NT2/D1 (cell line): ENCODE measurements at places on chromosomes 6 and 20.

DNA sequence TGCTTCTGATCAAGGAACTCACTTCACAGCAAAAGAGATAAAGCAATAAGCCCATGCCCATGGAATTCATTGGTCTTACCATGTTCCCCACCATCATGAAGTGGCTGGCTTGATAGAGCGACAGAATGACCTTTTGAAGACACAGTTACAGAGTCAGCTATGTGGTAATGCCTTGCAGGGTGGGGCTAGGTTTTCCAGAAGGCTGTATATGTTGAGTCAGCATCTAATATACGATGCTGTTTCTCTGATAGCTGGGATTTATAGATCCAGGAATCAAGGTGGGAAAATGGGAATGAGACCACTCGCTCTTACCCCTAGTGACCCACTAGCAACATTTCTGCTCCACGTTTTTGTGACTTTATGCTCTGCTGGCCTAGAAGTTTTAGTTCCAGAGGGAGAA is 220.7 kb upstream of the RSPO3 start:
- no peak for DNase-seq

DNA sequence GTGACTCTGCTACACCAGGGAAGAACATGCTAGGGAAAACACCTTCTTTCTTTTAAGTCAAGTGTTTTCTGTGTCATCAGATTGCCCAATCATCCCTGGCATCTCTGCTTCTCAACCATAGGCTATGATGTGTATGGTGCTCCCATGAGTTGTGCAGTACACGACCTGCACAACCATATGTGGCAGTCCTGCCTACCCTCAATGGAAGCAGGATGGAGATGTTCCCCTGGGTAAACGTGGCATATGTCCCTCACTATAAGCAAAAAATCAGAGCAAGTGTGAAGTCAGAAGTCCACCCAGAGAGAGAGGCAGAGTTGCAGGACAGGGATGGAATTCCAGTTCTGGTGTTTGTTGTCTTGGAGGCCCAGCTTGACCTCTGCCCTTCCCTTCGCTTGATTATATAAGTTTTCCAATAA is 10.3 kb upstream of the SNHG17 start:
- DNase-seq: no peak

DNA sequence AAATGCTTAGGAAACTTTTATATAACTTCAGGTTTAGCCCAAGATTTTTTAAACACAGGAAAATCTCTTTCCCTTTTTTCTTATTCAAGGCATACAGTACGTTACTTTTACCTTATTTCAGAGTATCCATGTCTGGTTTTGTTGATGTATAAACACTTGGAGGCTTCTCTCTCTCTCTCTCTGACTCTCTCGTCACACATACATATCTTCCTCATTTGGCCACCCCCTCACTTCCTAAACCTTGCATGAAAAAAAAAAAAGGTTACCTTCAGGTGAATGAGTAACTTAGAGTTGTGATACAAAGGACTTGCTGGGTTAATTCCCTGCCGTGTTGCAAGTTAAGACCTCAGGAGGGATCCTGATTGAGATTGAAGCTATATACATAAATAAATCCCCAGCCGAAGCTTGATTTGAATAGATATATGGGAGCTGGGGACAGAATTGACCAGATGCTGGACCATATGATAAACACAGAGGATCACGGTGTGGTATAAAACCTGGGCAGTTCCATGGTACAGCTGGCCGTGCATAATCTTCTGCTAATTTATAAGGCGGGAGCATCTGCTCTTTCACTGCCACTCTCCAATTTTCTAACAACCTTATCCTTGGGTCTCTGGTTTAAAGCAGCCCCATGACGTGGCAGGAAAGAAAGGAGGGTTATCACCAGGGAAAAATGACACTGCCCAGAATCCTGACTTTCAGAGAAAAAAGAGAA is 55.1 kb upstream of the IL20RA start:
- no peak for DNase-seq

- no peak for DNase-seq
Observed at GRCh38 chr20:19968466-19969073, 48.6 kb upstream of the NAA20 start.
